Stimulated activated CD8-positive, alpha-beta memory T cell treated with anti-CD3 and anti-CD28 coated beads, Interleukin-7, amount 100 ng/mL, for 24 hours (primary cell): ENCODE measurements at places on chromosomes 1 and 21.

GRCh38 chr21:45322231-45322959 is 34.7 kb upstream of the POFUT2 start:
- no peak for DNase-seq

GRCh38 chr1:22876359-22877111 is 96.1 kb downstream of the LACTBL1 start:
- no peak for DNase-seq

GRCh38 chr1:100955322-100955721 is 59.4 kb downstream of the SLC30A7 start:
- DNase-seq = no peak

DNA sequence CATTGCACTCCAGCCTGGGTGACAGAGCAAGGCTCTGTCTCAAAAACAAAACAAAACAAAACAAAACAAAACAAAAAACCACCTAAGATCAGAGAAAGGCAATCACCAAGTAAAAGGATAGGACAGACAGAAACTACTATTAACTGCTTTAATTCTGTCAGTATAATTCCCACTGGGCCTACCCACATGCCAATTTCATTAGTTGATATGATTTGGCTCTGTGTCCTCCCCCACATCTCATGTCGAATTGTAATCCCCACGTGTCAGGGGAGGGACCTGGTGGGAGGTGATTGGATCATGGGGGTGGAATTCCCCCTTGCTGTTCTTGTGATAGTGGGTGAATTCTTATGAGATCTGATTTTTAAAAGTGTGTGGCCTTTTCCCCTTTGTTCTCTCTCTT is 27.2 kb upstream of the CAPZB start:
- no peak for DNase-seq
